GM12865 (cell line): ENCODE measurements at places on chromosomes 16 and 17.

- DNase-seq, result no peak
Observed at GRCh38 chr16:88523309-88524161, 46.7 kb upstream of the ZC3H18 start.

DNA sequence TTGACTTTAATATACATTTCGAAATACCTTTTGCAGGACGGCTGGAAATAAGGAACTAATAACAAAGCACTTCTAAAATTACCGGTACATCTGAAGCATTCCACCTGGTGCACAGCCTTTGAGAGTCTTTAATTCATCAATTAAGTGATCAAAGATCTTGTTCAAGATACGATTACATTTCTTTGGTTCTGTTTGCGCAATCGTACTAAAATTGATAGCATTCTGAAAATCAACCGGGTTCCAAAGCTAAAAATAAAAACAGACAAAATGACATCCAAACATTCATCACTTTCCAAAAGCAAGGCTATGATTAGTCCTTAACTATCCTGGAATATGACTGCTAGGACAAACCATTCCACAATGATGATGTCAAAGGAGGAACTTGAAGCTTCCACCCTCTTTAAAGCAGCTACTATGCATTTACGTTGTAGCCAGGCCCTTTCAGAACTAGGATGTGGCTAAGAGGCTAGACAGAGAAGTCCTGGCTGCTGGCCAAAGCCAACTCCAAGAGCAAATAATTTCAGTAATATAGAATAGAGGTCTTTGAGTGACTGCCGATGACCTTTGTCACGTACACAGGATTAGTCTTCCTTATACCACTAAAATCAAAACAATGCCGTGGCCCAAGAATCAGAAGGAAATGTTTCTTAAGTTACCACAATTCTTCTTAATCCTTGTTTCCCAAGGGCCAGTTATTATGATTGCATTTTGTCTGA, 299.8 kb upstream of the PSMD7 start:
- DNase-seq, result no peak

DNA sequence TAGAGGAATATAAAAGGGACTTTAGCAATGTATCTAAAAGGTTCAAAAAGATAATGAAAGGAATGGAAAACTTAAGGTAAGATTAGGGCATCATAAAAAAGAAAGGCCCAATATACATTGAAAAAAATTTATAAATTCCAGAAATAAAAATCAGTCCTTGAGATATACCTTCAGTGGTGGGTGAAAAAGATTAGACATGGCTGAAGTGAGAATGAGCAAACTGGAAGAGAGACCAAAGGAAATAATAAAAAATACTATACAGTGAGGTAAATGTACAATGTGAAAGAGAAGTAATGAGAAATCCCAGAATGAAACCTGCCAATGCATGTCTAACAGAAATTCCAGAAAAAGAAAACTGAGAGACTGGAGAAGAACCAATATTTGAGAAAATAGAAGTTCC, 42.9 kb upstream of the PMFBP1 start:
- no peak for DNase-seq

DNA sequence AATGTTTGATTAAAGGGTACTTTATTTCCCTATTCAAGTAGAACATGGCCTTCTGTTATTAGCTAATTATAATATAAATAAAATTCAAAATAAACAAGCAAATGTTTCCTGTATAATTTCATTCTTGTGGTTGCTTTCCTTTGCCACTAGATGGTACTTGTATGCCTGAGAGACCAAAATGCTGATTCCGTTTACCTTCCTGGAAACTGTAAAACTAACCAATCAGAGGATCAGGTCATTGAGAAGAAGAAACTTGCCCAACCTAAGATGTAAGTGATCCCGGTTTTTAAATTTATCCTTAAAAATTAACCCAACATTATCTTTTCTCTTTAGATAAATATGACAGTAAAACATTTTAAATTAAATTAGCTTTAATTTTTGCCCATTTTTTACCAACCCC, 8.1 kb upstream of the ABCA5 start:
- peak; percentile 47 for DNase-seq

- DNase-seq, result peak; percentile 90
Observed at GRCh38 chr16:81823111-81823510, 44.0 kb downstream of the PLCG2 start.

- DNase-seq, result no peak
Observed at GRCh38 chr16:70805380-70805779, 4.4 kb upstream of the VAC14 start.

DNA sequence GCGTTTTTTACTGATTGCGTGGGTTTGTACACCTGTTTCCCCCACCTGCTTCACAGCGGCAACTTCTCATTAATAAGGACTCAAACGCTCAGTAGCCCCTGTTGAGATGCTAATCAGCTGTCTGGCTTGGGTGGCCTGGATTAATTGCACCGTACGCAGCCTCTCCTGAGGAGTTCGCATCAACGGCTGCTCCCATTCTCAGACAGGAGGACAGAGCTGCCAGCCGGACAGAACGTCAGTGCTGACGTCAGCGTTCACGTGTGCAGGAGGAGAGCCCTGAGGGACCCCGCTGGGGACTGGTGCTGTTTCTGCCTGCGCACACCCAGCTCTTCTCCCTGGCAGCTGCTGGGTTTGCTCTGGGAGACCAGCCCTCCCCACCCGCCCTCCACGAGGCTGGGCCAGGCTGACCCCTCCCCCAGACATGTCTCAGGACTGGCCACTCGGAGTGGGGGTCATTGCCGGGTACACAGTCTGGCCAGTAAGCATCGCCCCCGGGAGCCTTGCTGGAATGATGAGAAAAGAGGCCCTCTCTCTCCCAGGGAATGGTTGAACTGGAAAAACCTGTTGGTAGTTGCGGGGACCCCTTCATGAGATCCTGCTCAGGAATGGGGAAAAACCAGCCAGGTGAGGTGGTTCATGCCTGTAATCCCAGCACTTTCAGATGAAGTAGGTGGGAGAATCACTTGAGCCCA, 5.7 kb upstream of the BANP start:
- no peak for DNase-seq

GRCh38 chr17:51640108-51640622, 379.8 kb downstream of the UTP18 start:
- DNase-seq, result peak; percentile 17

GRCh38 chr17:7283471-7284216, 2.1 kb downstream of the SLC2A4 start:
- DNase-seq, result no peak

DNA sequence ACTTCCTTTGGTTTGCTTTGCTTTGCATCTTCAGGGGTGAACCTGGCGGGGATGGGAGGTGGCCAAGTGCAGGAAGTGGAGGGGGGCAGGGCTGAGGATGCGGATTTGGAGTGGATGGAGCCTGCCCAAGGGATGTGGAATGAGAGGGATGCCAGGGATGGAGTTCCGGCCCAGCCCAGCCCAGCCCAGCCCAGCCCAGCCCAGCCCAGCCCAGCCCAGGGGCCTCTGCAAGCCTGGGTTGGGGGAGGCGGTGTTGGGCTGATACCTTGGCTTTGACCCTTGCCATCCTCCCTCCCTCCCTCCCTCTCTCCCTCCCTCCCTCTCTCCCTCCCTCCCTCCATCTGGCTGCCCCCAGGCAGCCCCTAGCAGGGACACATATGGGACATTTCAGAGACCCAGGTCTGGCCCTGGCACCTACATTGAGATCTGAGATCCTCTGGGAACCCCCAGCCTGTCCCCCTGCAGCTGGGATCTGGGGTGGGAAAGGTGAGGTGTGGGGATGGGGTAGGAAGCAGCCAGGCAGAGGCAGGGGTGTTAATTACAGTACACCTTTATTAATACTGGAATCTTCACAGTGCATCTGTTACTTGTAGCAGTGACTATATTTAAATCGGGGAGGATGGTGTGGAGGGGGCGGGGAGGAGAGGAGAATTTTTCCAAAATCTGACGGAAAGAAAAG, 14.5 kb downstream of the IL34 start:
- no peak for DNase-seq
